Activated CD4-positive, alpha-beta memory T cell treated with anti-CD3 and anti-CD28 coated beads, Interleukin-2, amount 10 ng/mL, durations not matched to agents 7 days and 5 days (primary cell): ENCODE measurements at places on chromosomes 2 and 18. TPM values are rescaled to one million over a fixed set of nuclear protein-coding genes. Genes with fewer than 3 reads are reported as not detected.
A peak's percentile ranks its signal among the peaks of the same experiment; 100 is the strongest.

Gene BCL11A
- not detected for total RNA-seq

- no peak overlapping the region for H3K27ac ChIP-seq
- H3K4me1 ChIP-seq: no peaks in the 10 kb centered on the region
- H3K4me3 ChIP-seq: no peak overlapping the region
- no peaks in the 10 kb centered on the region for H3K27me3 ChIP-seq
- no peak for DNase-seq
Observed at GRCh38 chr2:125745514-125745913, 910.4 kb upstream of the GYPC start.

Gene SPP2
- total RNA-seq: not detected

DNA sequence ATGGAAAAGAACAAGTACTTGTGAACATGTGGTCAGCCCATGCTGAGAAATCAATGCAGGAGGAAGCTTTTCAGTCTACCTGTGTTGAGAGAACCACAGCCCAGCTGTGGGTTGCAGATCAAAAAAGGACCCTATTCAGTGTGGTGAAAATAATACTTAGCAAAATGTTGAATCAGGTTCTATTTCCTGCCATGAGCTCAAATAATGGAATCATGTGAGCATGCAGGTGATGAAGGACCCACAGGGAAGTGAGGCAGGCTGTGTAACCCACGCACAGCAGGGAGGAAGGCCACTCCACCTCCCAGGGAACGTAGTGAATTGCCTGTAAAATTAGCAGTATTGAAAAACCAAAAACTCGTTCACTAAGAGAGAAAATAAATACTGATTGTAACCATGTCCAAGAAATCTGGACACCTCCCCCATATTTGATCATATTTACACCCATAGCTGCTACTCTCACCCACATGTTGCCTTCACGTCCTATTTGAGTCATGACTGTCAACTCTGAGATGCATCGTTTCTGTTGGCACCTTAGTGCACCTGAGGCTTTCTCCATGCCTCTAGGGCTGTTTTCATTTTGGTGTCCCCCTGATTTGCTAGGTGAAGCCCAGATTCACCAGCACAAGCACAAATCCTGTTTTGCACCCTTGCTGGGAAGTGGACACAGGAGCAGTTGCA, 20.5 kb upstream of the BCL2L11 start:
- H3K27ac ChIP-seq: peak overlapping the region; percentile 13
- H3K36me3 ChIP-seq: no peaks in the 10 kb centered on the region
- peaks cover 21% of the 10 kb centered on the region for H3K4me1 ChIP-seq

- H3K27ac ChIP-seq: no peak overlapping the region
- peaks cover 7% of the 10 kb centered on the region for H3K4me1 ChIP-seq
- no peaks in the 10 kb centered on the region for H3K27me3 ChIP-seq
Observed at GRCh38 chr18:21660078-21660477, 44.5 kb downstream of the ABHD3 start.

DNA sequence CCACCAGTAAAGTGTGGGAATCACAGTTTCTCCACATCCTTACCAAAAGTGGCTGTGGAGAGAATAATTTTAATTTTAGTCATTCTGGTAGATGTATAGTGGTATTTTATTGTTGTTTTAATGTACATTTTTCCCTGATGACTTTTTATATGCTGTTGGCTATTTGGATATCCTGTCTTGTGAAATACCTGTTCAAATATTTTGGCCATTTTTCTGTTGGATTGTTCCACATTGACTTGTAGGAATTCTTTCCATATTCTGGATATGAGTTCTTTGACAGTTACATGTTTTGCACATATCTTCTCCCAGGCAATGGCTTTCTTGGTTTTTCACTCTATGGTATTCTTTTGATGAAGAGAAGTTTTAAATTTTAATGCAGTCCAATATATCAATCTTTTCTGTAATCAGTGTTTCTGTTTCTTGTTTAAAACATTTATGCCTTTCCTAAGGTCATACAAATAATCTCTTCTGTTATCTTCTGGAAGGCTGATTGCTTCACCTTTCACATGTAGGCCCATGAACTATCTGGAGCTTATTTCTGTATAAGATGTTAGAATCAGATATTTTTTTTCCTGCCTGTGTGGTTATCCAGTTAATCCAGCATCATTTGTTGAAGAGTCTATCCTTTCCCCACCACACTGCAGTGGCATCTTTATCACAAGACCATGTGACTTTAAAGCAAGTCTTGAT, 19.0 kb downstream of the AFTPH start:
- no peaks in the 10 kb centered on the region for H3K27me3 ChIP-seq
- H3K4me3 ChIP-seq: no peak overlapping the region
- peaks cover 37% of the 10 kb centered on the region for H3K4me1 ChIP-seq
- H3K36me3 ChIP-seq: peaks cover 18% of the 10 kb centered on the region
- H3K27ac ChIP-seq: no peak overlapping the region

Gene NTSR2
- not detected for total RNA-seq

Gene UGT1A5
- not detected for total RNA-seq

GRCh38 chr2:152466980-152467676, 132.2 kb downstream of the FMNL2 start:
- no peak for DNase-seq
- H3K36me3 ChIP-seq: no peaks in the 10 kb centered on the region
- peaks cover 5% of the 10 kb centered on the region for H3K4me1 ChIP-seq
- peaks cover 9% of the 10 kb centered on the region for H3K27me3 ChIP-seq

- peaks cover 92% of the 10 kb centered on the region for H3K36me3 ChIP-seq
- H3K27me3 ChIP-seq: no peaks in the 10 kb centered on the region
- H3K27ac ChIP-seq: peak overlapping the region; percentile 94
- peak overlapping the region; percentile 37 for H3K4me3 ChIP-seq
- peak; percentile 32 for DNase-seq
Observed at GRCh38 chr2:203730883-203731282, 24.4 kb downstream of the CD28 start.

Gene ADCYAP1
- total RNA-seq: not detected

DNA sequence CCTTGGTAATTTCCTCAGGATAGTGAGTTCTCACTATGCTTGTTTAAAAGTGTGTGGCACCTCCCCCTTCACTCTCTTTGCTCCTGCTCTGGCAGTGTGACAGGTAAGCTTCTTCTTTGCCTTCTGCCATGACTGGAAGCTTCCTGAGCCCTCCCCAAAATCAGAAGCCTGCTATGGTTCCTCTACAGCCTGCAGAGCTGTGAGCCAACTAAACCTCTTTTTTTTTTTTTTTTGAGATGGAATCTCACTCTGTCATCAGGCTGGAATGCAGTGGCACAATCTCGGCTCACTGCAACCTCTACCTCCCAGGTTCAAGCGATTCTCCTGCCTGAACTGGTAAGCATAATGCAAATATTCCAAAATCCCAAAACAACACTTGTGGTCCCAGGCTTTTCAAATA, 80.0 kb downstream of the SOWAHC start:
- H3K36me3 ChIP-seq: no peaks in the 10 kb centered on the region
- no peak overlapping the region for H3K4me3 ChIP-seq

Gene CRYGD
- total RNA-seq: not detected

DNA sequence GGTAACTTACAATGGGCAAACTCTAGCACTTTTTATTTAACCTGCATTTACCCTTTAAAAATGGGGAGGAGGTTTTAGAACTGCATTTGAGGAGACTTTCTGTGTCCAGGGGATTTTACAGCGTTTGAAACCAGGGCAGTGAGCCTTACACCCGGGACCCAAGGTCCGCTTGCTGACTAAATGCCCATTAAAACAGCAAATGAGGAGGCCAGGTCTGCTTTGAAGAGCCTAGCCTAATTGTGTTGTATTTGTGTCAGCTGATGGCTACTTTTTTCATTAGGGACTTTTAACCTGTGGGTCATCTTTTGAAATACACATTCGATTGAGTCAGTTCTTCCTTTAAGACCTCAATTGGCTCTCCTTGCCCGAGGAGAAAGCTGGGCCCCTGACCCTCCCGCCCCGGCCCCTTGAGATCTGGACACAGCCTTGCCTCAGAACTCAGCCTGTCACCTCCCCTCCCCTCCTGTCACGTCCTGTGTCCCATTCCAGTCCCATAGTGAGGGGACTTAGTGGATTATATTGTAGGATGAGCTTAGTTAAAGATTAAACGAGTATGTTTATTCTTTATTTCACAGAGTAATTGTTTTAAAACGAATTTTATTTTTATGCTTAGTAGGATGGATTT, 69.0 kb downstream of the KLHL29 start:
- H3K36me3 ChIP-seq: no peaks in the 10 kb centered on the region
- DNase-seq: no peak
- peaks cover 21% of the 10 kb centered on the region for H3K27me3 ChIP-seq
- H3K4me3 ChIP-seq: no peak overlapping the region
- no peak overlapping the region for H3K27ac ChIP-seq

Gene SCYGR2
- total RNA-seq: not detected

DNA sequence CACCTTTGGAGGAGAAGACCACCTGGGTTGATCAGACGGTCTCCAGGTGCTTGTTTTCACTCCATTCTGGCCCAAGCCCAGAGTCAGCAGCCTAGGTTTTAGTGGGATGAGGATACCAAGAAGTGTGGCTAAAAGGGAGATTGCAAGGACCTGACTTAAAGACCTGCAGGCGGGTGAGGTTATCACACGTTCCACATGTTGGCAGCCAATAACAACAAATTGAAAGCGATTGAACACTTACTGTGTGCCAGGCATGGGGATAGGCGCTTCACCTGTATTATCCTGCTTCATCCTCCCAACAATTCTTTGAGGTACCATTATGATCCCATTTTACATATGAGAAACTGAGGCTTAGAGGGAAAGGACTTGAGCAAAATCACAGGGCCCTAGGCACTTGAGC, 5.0 kb downstream of the ARL4C start:
- peak overlapping the region; percentile 99 for H3K4me3 ChIP-seq
- peak; percentile 62 for DNase-seq
- H3K36me3 ChIP-seq: peaks cover 90% of the 10 kb centered on the region
- H3K27me3 ChIP-seq: no peaks in the 10 kb centered on the region
- H3K4me1 ChIP-seq: peaks cover 44% of the 10 kb centered on the region

- no peak overlapping the region for H3K4me3 ChIP-seq
- no peaks in the 10 kb centered on the region for H3K36me3 ChIP-seq
- H3K27ac ChIP-seq: no peak overlapping the region
- DNase-seq: no peak
- H3K27me3 ChIP-seq: peaks cover 4% of the 10 kb centered on the region
Observed at GRCh38 chr2:33247365-33247764, 229.1 kb upstream of the RASGRP3 start.

DNA sequence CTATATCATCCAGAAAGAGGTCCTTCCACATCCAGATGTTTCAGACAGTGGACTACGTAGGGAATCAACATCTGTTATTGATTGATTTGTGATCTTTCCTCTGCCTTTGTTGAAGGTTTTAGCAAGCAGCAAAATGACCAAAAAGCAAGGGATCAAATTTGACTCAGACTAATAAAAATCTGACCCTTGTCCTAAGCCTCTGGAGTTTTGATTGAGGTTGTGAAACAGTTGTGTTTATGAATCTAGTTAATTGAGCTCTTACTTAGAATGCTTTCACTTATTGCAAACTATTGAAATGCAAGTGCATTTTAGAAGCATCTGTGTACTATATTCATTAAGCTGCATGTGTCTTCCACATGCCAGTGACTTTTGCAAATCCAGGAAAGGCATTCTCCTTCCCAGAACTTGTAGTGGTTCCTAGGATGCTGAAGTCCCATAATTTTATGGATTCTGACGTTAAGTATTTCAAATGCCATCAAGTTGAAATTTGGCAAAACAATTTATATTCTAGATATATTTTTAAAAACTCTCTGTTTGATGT, 116.0 kb downstream of the MTX2 start:
- H3K4me3 ChIP-seq: no peak overlapping the region
- no peaks in the 10 kb centered on the region for H3K4me1 ChIP-seq
- H3K27ac ChIP-seq: no peak overlapping the region
- no peak for DNase-seq
- no peaks in the 10 kb centered on the region for H3K36me3 ChIP-seq

GRCh38 chr2:229160984-229161383, 110.1 kb downstream of the PID1 start:
- no peak overlapping the region for H3K27ac ChIP-seq
- no peak for DNase-seq
- no peaks in the 10 kb centered on the region for H3K27me3 ChIP-seq
- no peaks in the 10 kb centered on the region for H3K36me3 ChIP-seq

DNA sequence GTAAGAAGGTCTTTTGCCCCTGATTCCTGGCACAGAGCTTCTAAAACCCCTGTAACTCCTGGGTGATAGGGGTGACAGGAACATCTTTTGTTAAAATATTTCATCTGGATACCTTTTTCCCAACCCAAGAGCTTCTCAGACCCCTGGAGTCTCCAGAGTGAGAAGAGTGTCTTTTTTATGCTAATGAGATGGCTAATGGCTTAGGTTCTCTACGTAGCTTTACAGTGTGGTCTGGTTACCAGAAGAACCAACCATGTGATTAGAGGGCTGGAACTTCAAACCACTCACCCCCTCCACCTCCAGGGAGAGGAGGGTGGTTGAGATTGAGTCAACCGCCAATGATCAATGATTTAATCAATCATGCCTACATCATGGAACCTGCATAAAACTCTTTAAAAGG, 16.2 kb upstream of the DCC start:
- H3K36me3 ChIP-seq: no peaks in the 10 kb centered on the region
- no peak overlapping the region for H3K27ac ChIP-seq
- H3K27me3 ChIP-seq: no peaks in the 10 kb centered on the region
- no peaks in the 10 kb centered on the region for H3K4me1 ChIP-seq
- no peak overlapping the region for H3K4me3 ChIP-seq

- H3K27ac ChIP-seq: no peak overlapping the region
- no peak overlapping the region for H3K4me3 ChIP-seq
- H3K36me3 ChIP-seq: peaks cover 61% of the 10 kb centered on the region
- H3K27me3 ChIP-seq: no peaks in the 10 kb centered on the region
- DNase-seq: no peak
Observed at GRCh38 chr2:61220768-61221167, 58.8 kb downstream of the C2orf74 start.

GRCh38 chr18:67094123-67094522, 422.4 kb downstream of the DSEL start:
- no peak for DNase-seq
- H3K4me1 ChIP-seq: no peaks in the 10 kb centered on the region
- H3K27ac ChIP-seq: no peak overlapping the region
- H3K4me3 ChIP-seq: no peak overlapping the region
- no peaks in the 10 kb centered on the region for H3K36me3 ChIP-seq
- H3K27me3 ChIP-seq: peaks cover 2% of the 10 kb centered on the region

GRCh38 chr2:210422366-210422765, 54.2 kb downstream of the LANCL1 start:
- H3K4me3 ChIP-seq: no peak overlapping the region
- no peak for DNase-seq
- H3K4me1 ChIP-seq: no peaks in the 10 kb centered on the region
- no peak overlapping the region for H3K27ac ChIP-seq

DNA sequence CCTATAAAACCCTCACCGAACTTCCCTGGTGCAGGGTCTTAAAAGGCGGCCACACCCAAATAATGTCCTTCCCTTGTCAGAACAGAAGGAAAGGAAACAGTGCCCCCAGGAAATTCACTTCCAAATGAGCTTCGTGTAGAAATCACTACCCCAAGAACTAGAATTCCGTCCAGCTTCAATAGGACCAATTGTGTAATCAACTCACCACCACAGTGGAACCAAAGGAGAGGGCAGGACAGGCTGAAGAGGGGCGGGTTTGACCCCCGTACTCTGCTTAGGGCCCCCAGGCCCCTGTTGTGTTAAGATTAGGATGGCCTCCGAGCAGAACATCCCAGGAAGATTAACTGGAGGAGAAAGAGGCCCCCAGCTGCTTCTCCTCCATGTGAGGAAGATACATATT, 24.1 kb downstream of the GPR35 start:
- DNase-seq: no peak
- H3K4me3 ChIP-seq: no peak overlapping the region
- peaks cover 40% of the 10 kb centered on the region for H3K27me3 ChIP-seq
- peaks cover 5% of the 10 kb centered on the region for H3K4me1 ChIP-seq

GRCh38 chr2:238912916-238913875, 65.3 kb downstream of the TWIST2 start:
- no peak overlapping the region for H3K27ac ChIP-seq
- H3K27me3 ChIP-seq: no peaks in the 10 kb centered on the region
- DNase-seq: no peak
- H3K4me3 ChIP-seq: no peak overlapping the region
